ENCODE measurements at places on chromosomes 7 and 10. TPM values are rescaled to one million over a fixed set of nuclear protein-coding genes. Genes with fewer than 3 reads are reported as not detected.

- peak; percentile 91 for DNase-seq
These were observed 73.9 kb downstream of the IGF2BP3 start for GRCh38 chr7:23396222-23397015.

- no peak for DNase-seq
These were observed 4.5 kb upstream of the AIFM2 start for GRCh38 chr10:70137135-70137534.

DNA sequence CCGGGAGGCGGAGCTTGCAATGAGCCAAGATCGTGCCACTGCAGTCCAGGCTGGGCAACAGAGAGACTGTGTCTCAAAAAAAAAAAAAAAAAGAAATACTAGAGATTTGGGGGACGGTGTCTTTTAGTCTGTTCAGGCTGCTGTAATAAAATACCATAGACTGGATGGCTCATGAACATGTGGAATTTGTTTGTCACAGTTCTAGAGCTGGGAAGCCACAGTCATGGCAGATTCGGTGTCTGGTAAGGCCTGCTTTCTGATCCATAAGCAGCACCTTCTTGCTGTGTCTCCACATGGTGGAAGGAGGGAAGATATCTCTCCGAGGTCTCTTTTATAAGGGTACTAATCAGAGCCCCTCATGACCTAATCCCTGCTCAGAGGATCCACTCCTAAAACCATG lies 102.7 kb upstream of the MKLN1 start:
- no peak for DNase-seq

DNA sequence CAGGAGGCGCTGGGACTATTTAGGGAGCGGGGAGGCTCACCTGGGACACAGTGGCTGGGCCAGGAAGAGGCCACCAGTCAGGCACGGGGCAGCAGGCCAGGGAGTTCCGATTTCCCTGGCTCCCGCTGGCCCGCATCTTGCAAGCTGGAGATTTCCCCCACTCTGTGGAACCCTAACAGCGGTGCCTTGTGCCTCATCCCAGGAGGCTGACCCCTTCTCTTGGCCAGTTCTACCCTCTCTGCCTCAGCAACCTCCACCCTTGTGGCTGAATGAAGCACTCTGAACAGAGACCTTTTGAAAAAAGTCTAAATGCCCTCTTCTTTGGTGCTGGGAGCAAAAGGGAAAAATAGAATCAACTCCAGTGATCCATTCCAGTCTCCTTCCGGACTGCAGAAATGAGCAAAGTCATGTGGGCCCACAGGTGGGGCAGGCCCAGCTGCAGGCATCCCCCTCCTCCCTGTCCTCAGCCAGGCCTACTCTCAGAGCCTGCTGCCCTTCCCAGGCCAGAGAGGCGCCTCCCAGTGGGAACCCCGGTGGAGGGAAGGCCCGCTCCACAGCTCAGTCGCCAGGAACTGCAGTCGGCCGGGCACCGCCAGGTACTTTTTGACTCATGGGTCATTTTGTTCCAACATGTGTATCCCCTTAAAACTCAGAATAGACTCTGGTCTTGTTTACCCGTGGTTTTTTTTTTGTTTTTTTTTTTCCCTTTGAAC lies 155.5 kb downstream of the ZNF248 start:
- DNase-seq: no peak

Gene COA1
- total RNA-seq: 59.5 TPM

Gene DAGLB
- 35.3 TPM for total RNA-seq

- DNase-seq: no peak
These were observed 618.7 kb downstream of the DNAJB6 start for GRCh38 chr7:157955348-157955999.

Gene TMEM236
- not detected for total RNA-seq

DNA sequence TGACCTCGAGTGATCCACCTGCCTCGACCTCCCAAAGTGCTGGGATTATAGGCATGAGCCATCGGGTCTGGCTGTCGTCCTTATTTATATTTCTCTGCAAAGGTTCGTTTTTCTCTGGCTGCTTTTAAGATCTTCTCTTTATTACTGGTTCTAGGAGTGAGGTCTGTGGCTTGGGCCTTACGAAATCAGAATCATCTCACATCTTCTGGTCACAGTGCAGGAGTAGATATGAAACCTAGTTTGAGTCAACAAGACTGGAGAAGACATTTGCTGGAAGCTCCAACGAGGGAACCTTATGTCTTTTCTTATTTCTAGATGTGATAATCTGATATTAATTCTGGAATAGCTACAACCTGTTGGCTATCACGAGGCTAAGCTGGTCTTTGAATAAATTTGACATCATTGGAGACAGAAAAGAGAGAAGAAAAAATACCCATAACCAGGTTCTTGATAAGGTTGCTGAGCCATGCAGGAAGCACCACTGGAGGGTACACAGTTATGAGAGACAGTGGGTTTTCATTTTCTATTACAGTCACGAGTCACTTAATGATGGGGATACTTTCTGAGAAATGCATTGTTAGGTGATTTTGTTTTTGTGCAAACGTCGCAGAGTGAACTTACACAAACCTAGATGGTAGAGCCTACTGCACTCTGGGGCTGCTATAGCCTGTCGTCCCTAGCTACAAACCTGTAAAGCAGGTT lies 25.6 kb upstream of the IL15RA start:
- no peak for DNase-seq

Gene LOXL4
- total RNA-seq: 20.8 TPM

Gene DNAH11
- total RNA-seq: under 0.01 TPM

- peak; percentile 27 for DNase-seq
These were observed 4.4 kb upstream of the ARID5B start for GRCh38 chr10:61896854-61897661.

- no peak for DNase-seq
These were observed 98.0 kb upstream of the LYZL2 start for GRCh38 chr10:30727524-30727923.

Gene NAT16
- not detected for total RNA-seq

GRCh38 chr7:37282927-37283326 lies 165.7 kb downstream of the ELMO1 start:
- DNase-seq: no peak

DNA sequence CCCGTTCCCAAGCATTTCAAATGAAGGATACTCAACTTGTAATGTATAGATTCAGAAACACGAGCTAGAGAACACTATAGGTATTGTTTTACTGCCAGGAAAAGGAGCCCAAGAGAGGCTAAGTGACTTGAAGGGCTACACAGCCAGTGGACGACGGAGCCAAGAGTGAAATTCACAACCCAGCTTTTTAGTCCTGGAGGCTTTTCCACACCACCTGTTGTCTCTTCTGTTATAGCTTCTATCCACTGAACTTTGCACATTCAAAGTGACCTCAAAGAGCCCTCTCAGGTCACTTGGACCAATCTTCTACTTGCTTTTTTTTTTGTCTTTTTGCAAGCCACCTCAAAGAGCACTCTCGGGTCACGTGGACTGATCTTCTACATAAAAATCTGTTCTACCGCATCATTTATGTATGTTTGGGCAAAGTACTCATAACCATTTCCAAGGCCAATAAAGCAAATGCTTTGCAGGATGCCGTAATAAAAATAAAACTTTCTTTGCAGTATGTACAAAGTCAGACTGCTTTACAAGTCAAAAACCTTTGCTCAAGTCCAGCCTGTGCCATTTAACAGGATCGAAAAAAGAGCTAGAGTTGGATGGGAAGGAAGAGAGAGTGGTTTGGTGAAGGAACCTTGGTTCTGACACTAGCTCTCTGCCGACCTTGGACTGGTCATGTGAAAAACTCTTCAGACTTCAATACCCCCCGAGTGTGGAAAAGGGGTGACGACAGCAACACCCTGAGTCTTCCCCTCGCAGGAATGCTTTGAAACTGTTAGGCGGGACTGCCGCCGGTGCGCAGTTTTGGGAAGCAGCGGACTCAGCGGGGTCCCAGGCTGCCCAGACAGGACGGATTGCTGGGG lies 821 bp downstream of the SLC35B4 start:
- DNase-seq: peak; percentile 16

Gene LMOD2
- not detected for total RNA-seq

GRCh38 chr10:17888189-17888588 lies 63.5 kb upstream of the SLC39A12 start:
- no peak for DNase-seq

- no peak for DNase-seq
These were observed 170.8 kb downstream of the AUTS2 start for GRCh38 chr7:69768986-69769595.

Gene HPS1
- 15.8 TPM for total RNA-seq

Gene CYP2E1
- 0.36 TPM for total RNA-seq

Gene KNDC1
- total RNA-seq: 0.56 TPM

DNA sequence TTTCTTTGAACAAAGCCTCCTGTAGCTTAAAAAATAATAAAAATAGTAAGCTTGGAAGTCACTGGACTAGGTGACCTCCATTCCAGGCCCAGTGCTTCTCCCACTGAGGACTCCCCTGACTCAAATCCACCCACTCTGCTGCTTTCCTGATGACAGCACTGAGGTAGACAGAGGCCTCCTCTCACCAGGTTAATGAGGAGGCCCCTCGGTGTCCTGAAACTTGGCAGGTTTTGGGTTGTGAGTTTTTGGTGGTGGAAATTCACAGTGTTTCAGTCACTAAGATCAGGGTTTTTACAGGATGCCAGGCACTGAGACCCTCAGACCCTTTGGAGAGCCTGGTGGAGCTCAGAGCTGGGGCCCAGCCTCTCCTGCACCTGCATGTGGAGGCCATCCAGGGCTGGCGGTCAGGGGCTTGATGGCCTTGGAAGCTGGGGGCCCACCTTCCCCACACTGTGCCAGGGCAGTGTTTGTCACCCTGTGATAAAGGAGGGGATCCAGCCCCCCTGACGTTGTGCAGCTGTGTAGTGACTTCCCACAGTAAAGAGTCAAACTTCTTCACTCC lies 19.1 kb downstream of the TSPAN14 start:
- DNase-seq: no peak
